ENCODE measurements at places on chromosomes 4 and X.
A peak's percentile ranks its signal among the peaks of the same experiment; 100 is the strongest.

GRCh38 chrX:155094468-155095061 is 23.3 kb downstream of the BRCC3 start:
- DNase-seq = peak; percentile 3

- no peak for DNase-seq
Observed at GRCh38 chr4:69214716-69215115, at the start of gene UGT2B11. TSS of gene UGT2B11 (minus strand) at chr4:69214748. CDS start at chr4:69214722, 26 bp downstream.

GRCh38 chrX:34734383-34734782 is 77.3 kb upstream of the TMEM47 start:
- no peak for DNase-seq

GRCh38 chrX:150037041-150037440 is 98.8 kb upstream of the EOLA2 start:
- no peak for DNase-seq

DNA sequence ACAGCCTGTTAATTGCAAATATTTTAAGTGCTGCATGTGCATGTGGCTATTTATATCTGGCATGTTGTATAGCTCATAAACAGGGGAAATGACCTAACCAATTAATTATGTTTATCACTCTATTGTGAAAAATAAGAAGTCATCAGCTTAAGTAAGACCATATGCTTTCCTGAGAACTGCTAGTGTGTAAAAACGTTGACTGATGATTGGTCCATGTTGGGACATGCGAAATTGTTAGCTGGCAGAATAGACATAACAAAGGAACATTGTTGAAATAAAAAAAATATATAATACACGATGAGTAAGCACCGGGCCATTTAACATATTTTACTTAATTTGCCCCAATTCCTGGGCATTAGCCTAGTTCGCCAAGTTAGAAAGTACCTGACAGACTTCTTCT is 207.5 kb downstream of the ANK2 start:
- DNase-seq = no peak

GRCh38 chr4:77050962-77051361 is 24.8 kb downstream of the CCNI start:
- DNase-seq = no peak

DNA sequence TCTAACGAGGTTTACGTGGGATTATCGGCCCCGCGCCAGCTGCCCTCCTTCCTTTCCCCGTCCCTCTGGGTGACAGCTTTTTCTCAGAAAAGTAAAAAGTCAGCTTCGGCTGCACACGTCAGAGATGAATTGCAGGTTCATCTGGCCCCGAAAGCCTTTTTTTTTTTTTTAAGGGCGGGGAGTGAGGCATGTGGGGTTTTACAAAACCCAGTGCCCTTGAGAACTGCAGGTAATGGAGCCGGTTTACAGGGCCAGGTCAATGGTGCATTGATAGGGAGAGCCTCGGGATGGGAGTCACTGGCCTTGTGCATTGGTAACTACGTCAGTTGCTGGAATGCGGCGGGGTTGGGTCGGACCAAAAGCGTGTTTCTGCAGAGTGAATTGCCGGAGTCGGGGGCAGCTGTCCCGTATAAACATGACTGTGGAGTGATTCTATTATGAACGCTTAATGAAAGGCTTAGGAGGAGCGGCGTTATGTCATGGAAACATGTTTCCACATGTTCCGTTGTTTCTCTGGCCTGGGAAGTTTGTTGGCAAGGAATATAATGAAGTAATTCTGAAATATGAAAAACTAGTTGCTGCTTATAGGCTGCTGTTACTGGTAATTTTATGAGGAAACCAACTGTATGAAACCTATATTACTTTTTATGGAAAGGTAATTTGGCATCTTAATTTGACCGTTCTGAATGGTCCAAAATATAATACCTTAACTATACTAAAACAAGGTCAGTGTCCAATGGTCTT is 1.1 kb downstream of the HSPA4L start:
- no peak for DNase-seq

DNA sequence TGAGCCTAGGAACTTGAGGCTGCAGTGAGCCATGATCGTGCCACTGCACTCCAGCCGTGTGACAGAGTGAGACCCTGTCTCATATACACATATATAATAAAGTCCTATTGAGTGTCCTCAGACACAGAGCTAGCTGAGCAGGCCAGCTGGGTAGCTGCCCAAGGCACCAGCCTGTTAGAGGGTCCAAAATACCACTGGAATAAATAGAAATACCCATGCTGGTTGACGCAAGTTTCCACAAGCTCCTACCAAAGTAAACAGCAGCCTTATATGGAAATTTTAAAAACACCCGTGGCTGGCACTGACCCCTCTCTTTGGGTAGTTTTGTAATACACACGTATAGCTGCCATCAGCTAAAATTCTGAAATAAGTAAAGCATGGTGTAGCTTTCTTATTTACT is 348.6 kb downstream of the BCOR start:
- DNase-seq = no peak

DNA sequence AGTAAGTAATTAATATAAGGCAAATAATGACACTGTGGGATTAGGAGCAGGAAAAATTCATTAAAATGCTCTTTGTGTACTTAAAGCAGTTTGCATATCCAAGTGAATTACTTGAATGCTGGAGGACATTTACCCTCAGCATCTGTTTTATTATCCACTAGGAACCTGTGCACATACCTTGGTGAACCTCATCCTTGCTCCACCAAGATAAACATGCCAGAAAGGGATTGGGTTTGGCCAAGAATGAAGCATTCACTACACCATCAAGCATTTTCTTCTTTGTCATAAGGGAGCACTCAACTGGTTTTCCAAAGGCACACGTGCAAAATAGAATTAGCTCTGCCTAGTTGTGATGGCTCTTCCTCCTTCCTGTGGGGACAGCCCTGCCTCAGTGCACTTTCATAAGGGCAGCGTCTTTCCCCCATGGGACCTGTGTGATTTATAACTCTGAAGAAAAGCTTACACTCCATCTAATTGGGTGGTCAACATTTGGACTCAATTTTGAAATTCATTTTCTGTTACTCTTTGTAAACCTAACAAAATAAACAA is 291.7 kb downstream of the USP46 start:
- no peak for DNase-seq

DNA sequence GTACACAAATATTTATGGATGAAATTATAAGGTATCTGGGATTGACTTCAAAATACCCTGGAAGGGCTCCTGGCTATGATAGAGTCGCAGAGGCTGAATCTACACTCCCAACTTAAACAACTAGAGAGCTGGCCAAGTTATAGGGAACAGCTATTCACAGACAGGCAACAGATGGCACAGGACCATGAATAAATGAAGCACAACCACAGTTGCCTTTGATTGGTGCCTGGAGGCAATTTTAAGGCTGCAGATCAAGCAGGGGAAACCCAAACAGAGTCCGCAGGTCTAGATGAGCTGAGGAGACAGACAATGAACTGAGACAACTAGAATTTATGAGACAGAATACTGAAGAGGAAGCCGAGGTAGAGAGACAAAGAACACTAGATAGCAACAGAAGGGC is 155.9 kb downstream of the EVC2 start:
- DNase-seq = no peak

GRCh38 chrX:21812628-21813027 is 26.8 kb upstream of the MBTPS2 start:
- DNase-seq = no peak

DNA sequence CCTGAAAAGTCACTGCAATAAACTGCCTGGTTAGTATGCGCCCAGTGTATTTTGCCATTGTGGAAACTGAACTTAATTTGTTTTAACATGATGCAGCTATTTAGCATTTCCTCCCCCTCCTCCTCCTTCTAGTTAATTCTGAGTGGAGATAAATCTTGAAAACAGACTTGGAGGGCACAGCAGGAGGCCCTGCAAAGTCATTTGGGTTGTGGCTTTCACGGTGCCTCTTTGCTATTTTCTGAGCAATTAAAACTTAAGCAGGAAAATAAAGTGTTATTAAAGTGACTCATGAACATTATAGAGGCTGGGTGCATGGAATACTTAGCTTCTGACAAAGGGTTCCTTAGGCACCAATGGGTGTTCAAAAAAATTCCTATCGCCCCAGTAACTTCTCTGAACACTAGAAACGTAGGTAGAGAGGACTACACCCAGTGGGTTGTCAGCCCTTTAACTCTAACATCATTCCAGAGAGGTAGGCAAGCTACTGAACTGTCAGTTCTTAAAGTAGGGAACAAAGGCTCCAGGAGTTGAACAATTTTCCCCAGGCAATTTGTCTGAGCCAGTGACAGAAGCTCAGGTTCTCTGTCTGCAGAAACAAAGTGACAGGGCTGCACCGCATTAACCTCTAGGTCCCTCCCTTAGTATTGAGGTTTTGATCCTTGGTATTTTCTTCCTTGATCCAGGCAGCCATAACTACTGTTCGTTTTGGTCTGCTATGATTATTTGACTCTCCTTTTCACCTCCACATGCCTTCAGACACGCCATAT is 158.3 kb upstream of the KIT start:
- no peak for DNase-seq

- DNase-seq = peak; percentile 73
Observed at GRCh38 chr4:38667085-38667893, 3.3 kb downstream of the KLF3 start.

- DNase-seq = no peak
Observed at GRCh38 chr4:187307131-187307530, 583.5 kb upstream of the FAT1 start.

DNA sequence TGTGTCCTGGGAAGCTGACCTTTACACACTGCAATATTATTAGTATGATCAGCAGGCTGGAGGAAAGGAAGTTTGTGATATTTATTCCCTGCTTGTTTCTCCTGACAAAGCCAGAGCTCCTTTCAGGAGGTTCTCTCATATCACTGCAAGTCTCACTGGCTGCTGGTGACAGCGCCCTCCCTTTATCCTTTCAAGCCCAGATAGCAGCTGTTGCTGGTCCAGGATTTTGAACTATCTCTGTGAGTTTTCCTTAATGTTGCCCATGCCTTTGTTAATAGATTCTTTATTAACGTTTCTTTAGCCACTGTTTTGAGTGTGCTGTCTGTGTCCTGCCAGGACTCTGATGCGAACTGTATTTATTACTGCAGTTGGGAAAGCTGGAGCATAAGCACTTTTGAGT is 518.7 kb downstream of the C4orf33 start:
- DNase-seq = no peak

DNA sequence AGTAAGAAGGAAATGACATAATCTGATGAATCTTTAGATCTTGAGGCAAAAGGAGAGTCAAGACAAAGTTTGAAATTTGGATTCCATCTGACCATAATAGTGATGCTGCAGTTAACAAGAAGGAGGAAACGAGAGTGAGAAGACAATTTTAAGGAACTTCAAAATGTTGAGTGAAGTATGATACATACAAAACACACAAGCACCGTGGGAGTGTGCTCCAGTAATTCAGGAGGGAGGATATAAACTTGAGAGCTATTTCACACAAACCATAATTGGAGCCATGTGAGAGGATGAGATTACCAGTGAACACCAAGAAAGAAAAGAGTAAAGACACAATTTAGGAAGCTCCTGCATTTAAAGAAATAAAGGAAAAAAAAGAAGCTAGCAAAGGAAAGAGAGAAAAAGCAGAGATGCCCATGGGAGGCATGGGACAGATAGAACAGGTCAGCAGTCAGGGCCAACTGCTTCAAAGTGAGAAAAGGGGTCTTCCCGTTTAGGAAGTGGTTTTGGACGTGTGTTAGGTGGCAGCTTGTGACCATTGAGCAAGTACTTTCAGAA is 150.7 kb upstream of the SLC7A11 start:
- no peak for DNase-seq

DNA sequence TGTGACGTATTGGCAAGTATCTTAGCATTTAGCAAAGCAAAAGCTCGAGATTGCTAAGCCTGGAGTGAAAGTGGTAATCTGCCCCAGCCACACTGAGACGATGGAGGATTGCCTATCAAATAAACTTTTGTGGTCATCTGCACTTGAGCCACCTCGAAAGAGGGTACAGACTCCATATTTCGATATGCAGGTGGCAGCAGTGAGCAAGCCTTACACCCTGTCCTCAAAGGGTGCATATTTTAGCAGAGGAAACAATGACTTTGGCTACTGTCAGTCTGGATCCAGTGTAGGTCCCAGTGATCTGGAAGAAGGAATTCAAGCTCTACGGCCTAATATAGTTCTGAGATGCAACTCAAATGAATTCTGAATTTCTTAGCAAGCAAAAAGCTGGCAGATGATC is 153.9 kb downstream of the ATG4A start:
- DNase-seq = no peak

GRCh38 chrX:31420711-31421151 is 348.9 kb upstream of the FTHL17 start:
- DNase-seq = no peak

DNA sequence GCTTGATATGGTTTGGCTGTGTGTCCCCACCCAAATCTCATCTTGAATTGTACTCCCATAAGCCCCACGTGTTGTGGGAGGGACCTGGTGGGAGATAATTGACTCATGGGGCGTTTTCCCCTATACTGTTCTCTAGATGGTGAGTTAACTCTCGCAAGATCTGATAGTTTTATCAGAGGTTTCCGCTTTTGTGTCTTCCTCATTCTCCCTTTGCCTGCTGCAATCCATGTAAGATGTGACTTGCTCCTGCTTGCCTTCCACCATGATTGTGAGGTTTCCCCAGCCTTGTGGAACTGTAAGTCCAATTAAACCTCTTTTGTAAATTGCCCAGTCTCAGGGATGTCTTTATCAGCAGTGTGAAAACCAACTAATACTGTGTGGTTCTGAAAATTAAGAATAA is 11.5 kb downstream of the SLAIN2 start:
- DNase-seq = no peak

DNA sequence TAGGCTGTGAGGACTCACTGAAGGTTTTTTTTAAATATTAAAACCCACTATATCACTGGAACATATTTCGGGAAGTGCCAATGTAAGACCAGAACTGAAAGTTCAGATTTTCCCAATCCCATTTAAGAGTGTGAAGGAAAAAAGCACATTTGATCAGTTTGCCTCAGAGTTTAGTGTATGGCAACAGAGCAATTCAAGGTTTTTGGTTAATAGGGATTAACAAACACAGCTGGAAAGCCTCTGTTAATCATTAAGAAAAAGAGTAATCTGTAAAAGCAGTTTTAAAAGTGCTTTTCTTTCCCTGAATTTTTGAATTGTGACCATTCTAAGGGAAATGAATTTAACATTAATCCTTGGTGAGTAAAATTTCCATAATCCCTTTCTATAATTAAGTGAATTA is 60.4 kb downstream of the NPY5R start:
- no peak for DNase-seq

- DNase-seq = no peak
Observed at GRCh38 chr4:10722957-10723356, 38.4 kb upstream of the CLNK start.

DNA sequence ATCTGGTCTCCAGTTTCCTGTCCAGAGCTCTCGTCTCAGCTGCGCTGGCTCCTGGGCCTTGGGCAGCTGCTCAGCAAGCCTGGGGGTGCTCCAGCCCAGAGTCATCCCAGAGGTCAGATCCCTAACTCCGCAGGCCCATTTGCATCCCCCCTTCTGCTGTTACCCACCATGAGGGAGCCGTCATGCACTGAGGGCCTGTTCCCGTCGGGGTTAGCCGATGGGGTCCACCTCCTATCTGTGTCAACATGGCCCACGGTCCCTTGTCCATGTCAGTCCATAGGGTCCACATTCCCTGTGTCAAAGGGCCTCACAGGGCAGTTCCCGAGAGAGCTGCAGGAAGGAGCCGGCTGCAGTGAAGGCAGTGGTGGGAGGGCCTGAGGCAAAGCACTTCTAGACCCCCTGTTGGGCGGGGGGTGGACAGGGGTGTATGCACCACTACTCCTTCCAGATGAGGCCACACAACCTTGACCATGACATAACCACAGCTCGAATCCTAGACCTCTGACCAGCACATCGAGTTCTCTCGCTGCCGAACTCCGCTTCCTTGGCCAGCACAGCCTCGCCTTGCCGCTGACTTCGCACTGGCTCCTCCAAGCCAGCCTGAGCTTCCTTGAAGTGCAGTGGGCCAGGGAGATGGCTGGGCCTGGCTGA is 24.9 kb downstream of the WDR1 start:
- DNase-seq = no peak

- peak; percentile 86 for DNase-seq
Observed at GRCh38 chrX:131802836-131803626, 220.1 kb upstream of the STK26 start.
